ENCODE measurements at places on chromosomes 4 and X. TPM values are rescaled to one million over a fixed set of nuclear protein-coding genes. Genes with fewer than 3 reads are reported as not detected.

- no peak overlapping the region for H3K4me3 ChIP-seq
- peaks cover 5% of the 10 kb centered on the region for H3K36me3 ChIP-seq
- H3K27ac ChIP-seq: no peak overlapping the region
Observed at GRCh38 chrX:19121466-19121865, 802 bp downstream of the ADGRG2 start.

DNA sequence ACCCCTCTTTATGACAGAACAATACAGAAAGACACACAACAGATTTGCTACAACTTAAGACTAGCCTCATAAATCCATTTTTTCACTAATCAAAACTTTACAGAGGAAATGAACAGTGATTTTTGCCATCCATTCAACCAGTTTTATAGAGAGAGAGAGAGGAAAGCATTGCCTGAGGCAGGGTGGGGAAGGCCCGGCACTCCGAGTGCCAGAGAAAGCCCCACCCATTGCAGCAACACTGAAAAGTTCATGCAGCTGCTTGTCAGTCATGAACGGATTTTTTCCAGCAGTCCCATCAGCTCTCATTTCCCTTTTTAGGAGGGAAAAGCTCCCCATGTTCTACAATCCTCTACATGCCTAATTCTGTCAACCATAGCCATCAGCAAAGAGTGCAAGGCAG is 236.9 kb downstream of the CHIC1 start:
- no peaks in the 10 kb centered on the region for H3K4me1 ChIP-seq
- H3K4me3 ChIP-seq: no peak overlapping the region
- no peaks in the 10 kb centered on the region for H3K27me3 ChIP-seq
- no peak for DNase-seq
- no peak overlapping the region for H3K27ac ChIP-seq
- H3K36me3 ChIP-seq: no peaks in the 10 kb centered on the region

- no peak overlapping the region for H3K4me3 ChIP-seq
- no peak for DNase-seq
- H3K4me1 ChIP-seq: no peaks in the 10 kb centered on the region
- H3K27me3 ChIP-seq: no peaks in the 10 kb centered on the region
- no peak overlapping the region for H3K27ac ChIP-seq
Observed at GRCh38 chr4:130485371-130485770, 1389.4 kb downstream of the C4orf33 start.

Gene MAGEE1
- 0.80 TPM for total RNA-seq

GRCh38 chr4:72527038-72527646 is 41.9 kb downstream of the ADAMTS3 start:
- no peak overlapping the region for H3K4me3 ChIP-seq
- no peaks in the 10 kb centered on the region for H3K4me1 ChIP-seq
- H3K27me3 ChIP-seq: no peaks in the 10 kb centered on the region
- no peaks in the 10 kb centered on the region for H3K36me3 ChIP-seq

DNA sequence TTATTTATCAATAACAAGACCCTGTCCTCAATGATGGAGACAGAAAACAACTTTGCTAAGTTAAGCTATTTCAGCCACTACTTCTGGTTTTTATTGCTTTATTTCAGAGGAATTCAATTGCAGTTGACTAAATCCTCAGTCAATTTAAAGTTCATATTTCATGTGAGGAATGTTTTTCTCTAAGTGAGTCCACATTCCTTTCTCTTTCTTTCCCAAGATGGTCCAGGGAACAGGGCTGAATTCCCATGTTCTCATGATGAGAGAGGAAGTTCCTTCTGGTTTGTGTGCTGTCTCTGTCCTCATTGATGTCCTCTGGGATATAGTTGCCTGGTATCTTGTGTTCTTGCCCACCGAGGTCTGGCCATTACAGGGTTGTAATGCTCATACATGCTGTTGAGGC is 117.2 kb downstream of the SLIT2 start:
- H3K27me3 ChIP-seq: no peaks in the 10 kb centered on the region
- no peak overlapping the region for H3K27ac ChIP-seq
- H3K4me1 ChIP-seq: no peaks in the 10 kb centered on the region
- H3K36me3 ChIP-seq: no peaks in the 10 kb centered on the region

Gene PRR32
- not detected for total RNA-seq

DNA sequence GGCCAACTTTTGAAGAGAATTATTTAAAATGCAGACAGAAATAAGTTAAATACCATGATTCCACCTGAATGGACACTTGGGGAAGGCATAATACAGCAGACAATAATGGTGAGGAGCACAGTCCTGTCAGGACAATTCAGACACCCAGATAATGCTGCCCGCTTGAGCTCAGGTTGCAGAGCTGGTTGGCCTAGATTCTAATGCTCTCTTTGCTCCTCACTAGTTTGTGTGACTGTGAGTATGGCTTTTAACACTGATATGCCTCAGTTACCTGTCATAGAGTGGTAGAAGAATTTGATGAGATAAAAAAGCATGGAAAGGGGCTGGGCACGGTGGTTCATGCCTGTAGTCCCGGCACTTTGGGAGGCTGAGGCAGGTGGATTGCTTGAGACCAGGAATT is 62.1 kb downstream of the SH3KBP1 start:
- H3K36me3 ChIP-seq: no peaks in the 10 kb centered on the region
- H3K27me3 ChIP-seq: no peaks in the 10 kb centered on the region
- H3K4me1 ChIP-seq: no peaks in the 10 kb centered on the region
- H3K27ac ChIP-seq: no peak overlapping the region

DNA sequence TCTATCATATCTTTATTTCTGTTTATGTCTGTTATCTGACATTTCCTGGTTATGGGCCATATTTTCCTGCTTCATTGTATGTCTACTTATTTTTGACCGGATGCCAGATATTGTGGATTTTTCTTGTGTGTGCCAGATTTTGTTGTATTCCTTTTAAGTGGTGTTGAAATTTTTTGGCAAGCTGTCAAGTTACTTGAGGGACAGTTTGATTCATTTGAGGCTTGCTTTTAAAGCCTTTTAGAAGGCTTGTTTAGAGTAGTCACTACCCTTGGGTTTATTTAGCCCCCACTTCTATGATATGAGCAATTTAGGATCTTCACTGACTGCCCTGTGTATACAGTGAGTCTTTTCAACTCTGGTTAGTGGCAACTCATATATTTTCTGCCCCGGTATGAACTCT is 29.2 kb upstream of the NPY2R start:
- H3K4me1 ChIP-seq: peaks cover 8% of the 10 kb centered on the region
- H3K4me3 ChIP-seq: no peak overlapping the region

DNA sequence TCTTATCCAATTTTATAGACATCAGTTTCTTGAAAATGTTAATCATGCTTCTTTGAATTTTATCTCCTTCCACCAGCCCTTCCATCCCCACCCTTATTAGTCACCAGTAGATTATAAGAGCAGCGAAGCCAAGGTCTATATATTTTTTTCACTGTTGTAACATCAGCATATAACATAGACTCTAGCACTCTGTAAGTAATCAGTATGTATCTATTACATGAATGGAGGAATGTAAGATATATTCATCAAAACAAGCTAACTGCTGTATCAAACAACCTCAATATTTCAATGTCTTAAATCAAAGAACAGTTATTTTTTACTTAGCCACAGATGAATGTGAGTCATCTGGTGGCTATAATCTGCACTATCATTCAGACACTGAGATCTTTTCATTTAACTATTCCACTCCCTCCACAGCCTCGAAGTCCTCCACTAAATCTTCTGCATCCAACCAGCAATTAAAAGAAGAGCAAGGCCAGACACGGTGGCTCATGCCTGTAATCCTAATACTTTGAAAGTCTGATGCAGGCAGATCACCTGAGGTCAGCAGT is 178.9 kb downstream of the CENPC start:
- no peak overlapping the region for H3K27ac ChIP-seq
- no peak for DNase-seq
- no peaks in the 10 kb centered on the region for H3K4me1 ChIP-seq
- no peaks in the 10 kb centered on the region for H3K36me3 ChIP-seq
- no peaks in the 10 kb centered on the region for H3K27me3 ChIP-seq
- no peak overlapping the region for H3K4me3 ChIP-seq

- H3K4me3 ChIP-seq: no peak overlapping the region
- peaks cover 10% of the 10 kb centered on the region for H3K36me3 ChIP-seq
- H3K4me1 ChIP-seq: peaks cover 50% of the 10 kb centered on the region
- no peak overlapping the region for H3K27ac ChIP-seq
- no peak for DNase-seq
Observed at GRCh38 chrX:134240209-134240608, 3.2 kb downstream of the CCDC160 start.

- no peak for DNase-seq
- H3K36me3 ChIP-seq: no peaks in the 10 kb centered on the region
- no peak overlapping the region for H3K27ac ChIP-seq
- no peaks in the 10 kb centered on the region for H3K4me1 ChIP-seq
Observed at GRCh38 chr4:10461850-10462400, 4.7 kb upstream of the ZNF518B start.

DNA sequence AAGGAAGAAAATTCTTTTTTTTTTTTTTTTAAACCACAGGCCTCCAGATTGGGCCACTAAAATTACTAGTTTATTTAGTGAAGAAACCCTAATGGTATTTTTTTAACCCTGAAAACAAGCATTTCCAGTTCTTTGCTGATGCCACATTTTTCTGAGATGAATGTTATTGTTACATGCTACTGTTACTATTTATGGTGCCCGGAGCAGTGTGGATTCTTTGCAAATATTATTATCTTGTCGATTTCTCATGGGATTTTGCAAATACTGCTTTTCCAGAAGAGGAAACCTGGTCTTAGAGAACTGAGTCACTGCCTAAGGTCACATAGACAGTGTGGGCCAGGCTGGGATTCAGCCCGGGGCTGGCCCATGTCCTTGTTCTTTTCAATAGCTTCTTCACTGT is 8.7 kb upstream of the ALAS2 start:
- no peak overlapping the region for H3K27ac ChIP-seq
- no peaks in the 10 kb centered on the region for H3K27me3 ChIP-seq
- H3K4me1 ChIP-seq: no peaks in the 10 kb centered on the region
- H3K4me3 ChIP-seq: no peak overlapping the region

GRCh38 chr4:22299678-22300077 is 216.2 kb downstream of the ADGRA3 start:
- no peaks in the 10 kb centered on the region for H3K36me3 ChIP-seq
- no peak overlapping the region for H3K4me3 ChIP-seq
- no peaks in the 10 kb centered on the region for H3K4me1 ChIP-seq
- no peak for DNase-seq
- no peak overlapping the region for H3K27ac ChIP-seq

DNA sequence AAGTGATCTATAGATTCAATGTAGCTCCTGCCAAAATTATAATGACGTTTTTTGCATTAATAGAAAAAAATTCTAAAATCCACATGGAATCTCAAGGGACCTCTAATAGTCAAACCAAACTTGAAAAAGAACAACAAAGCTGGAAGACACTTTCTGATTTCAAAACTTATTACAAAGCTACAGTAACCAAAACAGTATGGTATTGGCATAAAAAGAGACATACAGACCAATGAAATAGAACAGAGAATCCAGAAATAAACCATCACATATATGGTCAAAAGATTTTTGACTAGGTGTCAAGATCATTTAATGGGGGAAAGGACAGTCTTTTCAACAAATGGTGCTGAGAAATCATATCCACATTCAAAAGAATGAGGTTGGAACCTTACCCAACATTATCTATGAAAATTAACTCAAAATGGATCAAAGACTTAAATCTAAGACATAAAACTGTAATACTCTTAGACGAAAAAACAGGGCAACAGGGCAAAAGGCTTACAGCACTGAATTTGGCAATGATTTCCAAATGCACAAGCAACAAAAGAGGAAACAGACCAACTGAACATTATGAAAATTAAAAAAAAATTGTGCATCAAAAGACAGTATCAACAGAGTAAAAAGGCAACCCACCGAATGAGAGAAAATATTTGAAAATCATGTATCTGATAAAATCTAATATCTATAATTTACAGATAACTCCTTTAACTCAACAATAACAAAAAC is 3.9 kb downstream of the FBXO8 start:
- H3K36me3 ChIP-seq: peaks cover 19% of the 10 kb centered on the region
- H3K27ac ChIP-seq: no peak overlapping the region
- H3K4me3 ChIP-seq: no peak overlapping the region
- H3K4me1 ChIP-seq: no peaks in the 10 kb centered on the region
- no peak for DNase-seq
- no peaks in the 10 kb centered on the region for H3K27me3 ChIP-seq

- DNase-seq: no peak
- H3K4me1 ChIP-seq: no peaks in the 10 kb centered on the region
- no peaks in the 10 kb centered on the region for H3K27me3 ChIP-seq
- H3K27ac ChIP-seq: no peak overlapping the region
- H3K36me3 ChIP-seq: no peaks in the 10 kb centered on the region
Observed at GRCh38 chrX:72351606-72352334, 46.1 kb upstream of the CITED1 start.

Gene SMIM10
- 1.8 TPM for total RNA-seq

DNA sequence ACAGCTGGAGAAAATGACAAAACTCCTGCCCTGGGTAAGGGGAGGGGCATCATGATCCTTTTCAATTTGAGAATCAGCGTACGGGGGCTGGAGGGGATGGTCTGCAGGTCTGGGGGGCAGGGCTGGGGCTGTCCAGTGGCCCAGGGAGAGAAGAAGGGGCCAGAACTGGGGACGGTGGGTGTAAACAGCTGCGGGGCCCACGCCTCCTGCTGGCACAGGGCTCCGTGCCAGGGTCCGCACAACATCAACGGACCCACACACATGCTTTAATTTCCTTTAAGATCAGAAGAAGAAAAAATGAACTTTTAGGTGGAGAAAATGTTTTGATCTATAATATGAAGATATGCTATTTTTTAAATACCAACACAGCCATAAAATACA is 52.1 kb downstream of the PSAPL1 start:
- H3K4me3 ChIP-seq: no peak overlapping the region
- H3K27ac ChIP-seq: no peak overlapping the region
- DNase-seq: no peak
- no peaks in the 10 kb centered on the region for H3K36me3 ChIP-seq

DNA sequence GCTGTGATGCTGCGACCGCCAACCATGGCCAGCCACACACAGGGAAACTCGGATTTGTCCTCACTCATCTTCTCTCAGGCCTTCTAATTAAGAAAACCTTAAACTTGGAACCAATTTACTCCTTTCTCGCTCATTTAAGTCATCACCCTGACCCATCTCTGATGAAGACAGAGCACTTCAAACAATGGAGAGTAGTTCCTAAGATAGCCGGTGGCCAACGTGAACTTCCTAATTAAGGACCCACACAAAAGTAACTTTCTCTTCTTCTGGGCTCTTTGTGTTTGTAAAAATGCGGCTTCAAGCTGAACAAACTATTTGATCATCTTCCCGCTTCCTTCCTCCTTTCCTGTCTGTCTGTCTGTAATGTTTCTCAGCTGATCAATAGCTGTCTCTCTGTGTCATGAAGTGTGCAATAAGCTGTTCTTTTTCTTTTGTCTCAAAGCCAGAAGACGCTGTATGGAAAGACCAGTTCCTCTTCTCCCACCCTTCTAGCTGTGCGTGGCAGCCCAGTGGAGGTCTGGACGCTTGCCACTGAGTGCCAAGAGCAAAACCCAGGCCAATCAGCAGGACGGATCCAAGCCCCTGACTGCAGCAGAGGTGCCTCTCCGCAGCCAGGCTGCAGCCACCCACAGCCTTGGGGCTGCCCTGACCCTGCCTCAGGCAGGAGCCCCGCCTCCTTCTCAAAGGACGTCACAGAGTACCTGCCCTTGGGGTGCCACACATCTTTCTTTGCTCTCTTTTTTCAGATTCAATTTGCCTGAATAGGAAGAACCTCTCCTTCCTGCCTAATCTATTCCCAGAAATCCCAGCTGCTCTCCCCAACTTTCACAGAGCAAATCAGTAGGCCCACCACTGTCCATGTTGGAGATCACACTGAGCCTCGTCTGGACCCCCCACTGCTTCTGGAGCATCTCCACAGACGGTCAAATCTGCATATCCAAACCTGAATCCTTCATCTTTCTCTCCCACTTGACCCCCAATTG is 59.3 kb downstream of the MAML3 start:
- peaks cover 52% of the 10 kb centered on the region for H3K4me1 ChIP-seq
- H3K27ac ChIP-seq: peak overlapping the region; percentile 26
- DNase-seq: no peak
- peaks cover 9% of the 10 kb centered on the region for H3K36me3 ChIP-seq
- H3K27me3 ChIP-seq: no peaks in the 10 kb centered on the region

All from Calu3 (cell line).